Activated CD4-positive, alpha-beta T cell treated with anti-CD3 and anti-CD28 coated beads, Interleukin-10, Interleukin-2, amounts not matched to agents 100 ng/mL and 50 ng/mL, durations not matched to agents 16 hours and 8 hours (primary cell): ENCODE measurements at places on chromosomes 3 and 15.

- no peak for DNase-seq
These were observed 274.7 kb downstream of the PDCD6IP start for GRCh38 chr3:34073111-34073510.

GRCh38 chr3:184250167-184250828 lies 826 bp downstream of the EEF1AKMT4 start:
- peak; percentile 95 for DNase-seq

DNA sequence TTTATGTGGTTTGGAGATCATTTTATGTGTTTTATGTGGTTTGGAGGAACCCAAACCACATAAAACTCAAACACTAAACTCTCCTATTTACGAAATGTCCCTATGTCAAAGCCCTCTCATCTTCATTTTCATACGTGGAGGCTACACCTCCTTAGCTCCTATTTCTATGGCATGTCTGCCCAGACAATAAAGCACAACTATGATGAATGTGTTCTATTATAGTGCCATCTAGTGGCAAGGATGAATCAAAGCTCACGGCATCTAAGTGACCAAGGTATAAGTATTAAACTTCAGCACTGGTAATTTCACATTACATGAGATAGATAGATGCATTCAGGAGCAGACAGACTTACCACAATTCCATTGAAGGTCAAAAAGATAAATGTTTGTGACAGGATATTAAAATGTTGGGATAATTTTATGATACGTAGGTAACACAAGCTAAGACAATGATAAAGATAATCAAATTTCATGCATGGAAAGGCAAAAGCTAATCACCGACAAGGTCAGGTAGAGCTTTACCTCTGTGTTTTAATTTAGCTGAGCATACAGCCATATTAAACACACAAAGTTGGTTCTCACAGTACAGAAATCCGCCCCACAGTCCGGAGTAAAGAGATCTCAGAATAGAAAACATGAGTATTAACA lies 130.6 kb upstream of the FHIT start:
- DNase-seq, result peak; percentile 60

GRCh38 chr3:12489368-12489767 lies 5.1 kb downstream of the TSEN2 start:
- no peak for DNase-seq

DNA sequence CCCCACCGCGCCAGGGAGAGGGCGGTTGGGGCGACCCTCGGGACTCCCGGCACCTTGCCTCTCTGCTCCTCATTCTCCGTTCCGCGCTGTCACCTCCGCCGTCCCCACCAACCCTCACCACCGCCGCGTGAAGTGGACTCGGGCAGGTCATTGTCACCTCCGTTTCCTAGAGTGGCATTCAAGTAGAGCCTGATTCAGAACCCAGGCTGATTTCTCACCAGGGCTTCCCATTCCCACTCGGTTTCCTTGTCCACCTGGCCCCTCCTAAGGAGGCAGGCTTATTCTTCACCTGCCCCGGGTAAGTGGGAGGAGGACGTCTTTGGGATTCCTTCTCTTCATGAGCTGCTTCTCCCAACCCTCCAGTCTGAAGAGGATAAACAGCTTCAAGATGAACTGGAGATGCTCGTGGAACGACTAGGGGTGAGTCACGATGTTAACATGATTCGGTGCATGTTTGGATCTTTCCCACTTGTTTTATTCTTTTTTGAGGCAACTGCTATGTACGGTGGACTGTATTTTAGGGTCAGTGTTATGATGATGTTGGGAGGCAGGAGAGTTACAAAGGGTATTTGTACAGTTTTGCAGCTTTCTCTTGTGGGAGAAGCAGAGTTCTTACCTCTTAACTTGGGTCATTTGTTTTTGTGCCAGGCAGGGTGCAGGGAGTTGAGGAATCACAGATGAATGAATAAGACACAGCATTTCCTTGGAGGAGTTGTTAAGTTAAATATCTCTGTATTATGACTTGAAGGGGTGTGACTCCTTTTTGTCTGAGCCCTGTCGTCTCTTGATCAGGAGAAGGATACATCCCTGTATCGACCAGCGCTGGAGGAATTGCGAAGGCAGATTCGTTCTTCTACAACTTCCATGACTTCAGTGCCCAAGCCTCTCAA lies 692 bp downstream of the PSMD2 start:
- DNase-seq, result peak; percentile 19

GRCh38 chr3:30913176-30913575 lies 18.7 kb upstream of the GADL1 start:
- DNase-seq, result no peak

GRCh38 chr3:185439745-185440466 lies 58.9 kb downstream of the TMEM41A start:
- no peak for DNase-seq

GRCh38 chr3:46968783-46969428 lies 7.6 kb downstream of the CCDC12 start:
- no peak for DNase-seq

GRCh38 chr3:171230865-171231264 lies 204.3 kb upstream of the SLC2A2 start:
- no peak for DNase-seq

DNA sequence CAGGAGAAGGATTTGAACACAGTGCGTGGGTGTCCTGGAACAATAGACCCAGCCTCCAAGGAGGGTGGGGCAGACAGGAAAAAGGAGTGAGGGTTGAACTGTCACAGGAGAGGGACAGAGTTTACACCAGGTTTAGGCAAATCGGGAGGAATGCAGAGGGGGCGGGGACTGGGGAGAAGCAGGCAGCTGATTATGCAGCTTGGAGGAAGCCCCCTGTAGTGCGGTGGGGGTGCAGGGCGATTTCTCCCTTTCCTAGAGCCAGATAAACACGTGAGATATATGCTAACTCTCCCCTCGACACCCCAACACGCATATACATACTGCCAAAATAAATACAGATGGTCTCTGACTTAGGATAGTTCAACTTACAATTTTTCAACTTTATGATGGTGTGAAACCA lies 108.6 kb upstream of the PRR20G start:
- no peak for DNase-seq

GRCh38 chr3:170753421-170754310 lies 116.3 kb downstream of the RPL22L1 start:
- DNase-seq, result no peak

DNA sequence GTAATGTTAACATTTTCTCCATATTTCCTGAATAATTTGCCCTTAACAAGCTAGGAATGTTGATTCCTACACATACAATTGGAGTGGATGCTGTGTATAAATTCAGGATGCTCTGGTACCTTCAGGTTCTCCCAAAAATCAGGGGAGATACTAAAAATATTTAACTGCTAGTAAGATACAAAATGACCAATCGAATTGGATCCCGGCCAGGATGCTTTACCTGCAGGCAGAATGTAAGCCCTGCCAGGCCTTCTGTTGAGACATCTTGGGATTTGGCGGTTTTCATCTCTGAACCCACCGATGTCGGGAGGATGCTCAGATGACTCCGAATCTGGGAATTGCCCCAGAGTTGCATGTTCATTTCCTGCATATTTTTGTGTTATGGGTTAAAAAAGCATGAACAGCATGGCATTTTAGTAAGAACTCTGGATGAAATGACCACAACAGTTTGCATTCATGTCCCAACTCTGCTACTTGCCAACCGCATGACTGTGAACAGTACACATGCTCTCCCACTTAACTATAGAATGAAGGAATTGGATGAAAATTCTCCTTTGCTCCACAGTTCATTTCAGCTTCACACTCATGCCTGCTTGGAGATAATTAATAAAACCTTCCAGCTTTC lies 241.4 kb upstream of the TBL1XR1 start:
- DNase-seq, result no peak

GRCh38 chr3:155908086-155908485 lies 37.6 kb downstream of the GMPS start:
- DNase-seq, result peak; percentile 43

GRCh38 chr3:10867384-10867783 lies 51.4 kb downstream of the SLC6A11 start:
- peak; percentile 2 for DNase-seq

- DNase-seq, result no peak
These were observed 46.3 kb downstream of the DHX30 start for GRCh38 chr3:47849186-47849698.

- DNase-seq, result peak; percentile 69
These were observed 5.7 kb downstream of the LYSMD2 start for GRCh38 chr15:51731549-51732267.

DNA sequence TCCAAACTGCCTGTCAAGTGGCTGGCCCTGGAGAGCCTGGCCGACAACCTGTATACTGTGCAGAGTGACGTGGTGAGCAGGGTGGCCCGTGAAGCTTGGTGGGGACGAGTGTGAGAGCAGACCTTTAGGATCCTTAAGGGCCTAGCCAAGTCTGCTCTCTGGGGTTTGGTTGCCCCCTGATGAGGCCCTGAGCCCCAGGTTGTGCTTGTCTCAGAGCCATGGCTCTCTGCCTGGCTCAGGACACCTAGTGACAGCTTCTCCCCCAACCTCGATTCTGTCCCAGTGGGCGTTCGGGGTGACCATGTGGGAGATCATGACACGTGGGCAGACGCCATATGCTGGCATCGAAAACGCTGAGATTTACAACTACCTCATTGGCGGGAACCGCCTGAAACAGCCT lies 14.4 kb downstream of the TYRO3 start:
- DNase-seq, result no peak

- no peak for DNase-seq
These were observed 382.8 kb upstream of the CFAP20DC start for GRCh38 chr3:59432665-59433064.

DNA sequence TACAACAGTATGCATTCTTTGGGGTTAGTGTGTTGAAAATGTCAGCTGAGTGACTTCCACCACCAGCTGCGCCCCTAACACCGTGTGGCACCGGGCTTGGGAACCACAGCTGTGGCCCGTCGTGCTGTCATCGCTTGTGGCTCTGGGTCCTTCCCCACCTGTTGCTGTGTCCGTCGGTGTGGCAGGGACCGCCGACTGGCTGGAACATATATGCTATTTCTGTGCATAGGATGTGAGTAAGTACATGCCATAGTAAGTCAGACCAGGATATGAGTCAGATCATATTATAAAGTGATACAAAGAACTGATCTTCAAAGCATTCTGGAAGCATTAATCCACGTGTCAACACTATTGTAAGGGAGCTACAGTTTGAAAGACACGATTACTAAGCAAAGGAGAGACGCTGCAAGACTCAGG lies 31.9 kb downstream of the EHD4 start:
- peak; percentile 88 for DNase-seq

DNA sequence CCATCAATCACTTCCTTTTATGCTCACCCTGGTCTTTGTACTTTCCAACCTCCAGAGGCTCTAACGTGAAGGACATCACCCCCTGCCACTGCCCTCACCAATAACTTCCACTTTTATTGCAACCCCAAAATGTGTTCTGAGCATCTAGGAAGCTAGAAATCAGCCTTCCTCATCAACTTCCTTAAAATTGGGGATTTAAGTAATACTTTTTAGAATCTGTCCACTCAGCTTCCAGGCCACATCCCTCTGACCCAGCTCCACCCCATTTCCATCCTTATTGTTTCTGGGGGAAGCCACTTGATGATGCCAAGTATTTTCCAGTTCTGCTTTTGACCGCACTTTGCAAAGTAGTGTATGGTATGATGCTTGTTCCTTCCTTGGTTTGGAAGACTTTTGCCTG lies 73.5 kb upstream of the XCR1 start:
- DNase-seq, result no peak

- no peak for DNase-seq
These were observed 17.8 kb downstream of the MAP2K1 start for GRCh38 chr15:66404532-66404931.
